ENCODE measurements at places on chromosomes 3 and 15. TPM values are rescaled to one million over a fixed set of nuclear protein-coding genes. Genes with fewer than 3 reads are reported as not detected.

DNA sequence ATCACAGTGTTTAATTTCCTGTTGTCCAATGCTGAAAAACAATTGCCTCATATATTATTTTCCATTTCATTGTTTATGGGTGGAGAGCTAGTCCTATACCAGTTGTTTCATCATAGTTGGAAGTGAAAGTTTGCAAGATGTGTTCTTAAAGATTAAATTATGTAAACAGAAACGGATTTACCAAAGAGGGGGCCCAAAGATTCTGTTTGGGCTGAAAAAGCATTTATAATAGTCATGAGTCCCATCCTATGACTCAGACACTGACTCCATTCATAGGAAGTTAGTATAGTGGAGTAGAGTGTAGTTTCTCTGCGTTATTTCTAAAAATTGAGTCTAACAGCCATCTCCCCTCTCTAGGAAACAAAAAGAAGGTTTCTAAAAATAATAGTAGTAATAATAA, 24.3 kb downstream of the NFKBIZ start:
- no peaks in the 10 kb centered on the region for H3K36me3 ChIP-seq
- no peak overlapping the region for H3K4me3 ChIP-seq
- H3K4me1 ChIP-seq, result no peaks in the 10 kb centered on the region
- no peak overlapping the region for H3K27ac ChIP-seq
- DNase-seq, result no peak

DNA sequence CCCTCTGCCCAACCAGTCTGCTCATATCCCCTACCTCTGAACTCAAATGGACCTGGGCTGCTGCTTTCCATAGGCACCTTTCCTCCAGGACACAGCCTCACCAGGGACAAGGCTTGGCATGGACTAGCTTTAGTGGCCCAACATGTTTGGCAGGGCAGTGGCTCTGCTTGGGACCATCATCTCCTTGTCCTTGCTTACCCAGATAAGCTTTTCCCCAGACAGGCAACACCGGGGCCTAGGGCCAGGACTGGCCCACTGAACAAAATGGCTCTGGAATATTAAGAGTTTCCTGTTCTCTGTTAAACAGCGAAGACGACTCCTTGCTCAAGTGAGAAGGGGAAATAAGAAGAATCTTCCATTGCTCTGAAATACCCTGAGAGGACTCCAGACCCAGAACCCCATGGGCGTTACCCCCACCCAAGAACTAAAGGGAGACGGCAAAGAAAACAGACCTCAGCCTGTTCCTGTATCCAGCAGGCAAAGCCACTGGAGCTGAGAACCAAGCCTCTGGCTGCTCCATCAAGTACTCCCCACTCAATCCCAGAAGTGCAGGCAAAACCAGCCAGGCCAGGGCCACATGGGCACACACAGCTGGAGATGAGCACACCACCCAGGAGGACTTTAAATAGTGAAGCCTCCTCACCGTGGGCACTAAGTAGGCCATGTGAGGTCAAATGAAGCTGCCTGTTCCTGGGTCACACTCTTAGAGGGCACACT, 45.5 kb downstream of the CTNNB1 start:
- no peaks in the 10 kb centered on the region for H3K4me1 ChIP-seq
- no peak overlapping the region for H3K27ac ChIP-seq
- no peaks in the 10 kb centered on the region for H3K36me3 ChIP-seq
- DNase-seq, result no peak

GRCh38 chr3:64563751-64564150, 124.0 kb downstream of the ADAMTS9 start:
- peak overlapping the region; percentile 79 for H3K27ac ChIP-seq
- no peaks in the 10 kb centered on the region for H3K36me3 ChIP-seq
- no peak for DNase-seq
- H3K4me1 ChIP-seq, result no peaks in the 10 kb centered on the region

GRCh38 chr15:92813485-92813884, 86.6 kb upstream of the CHD2 start:
- no peaks in the 10 kb centered on the region for H3K4me1 ChIP-seq
- H3K27me3 ChIP-seq, result no peaks in the 10 kb centered on the region
- no peak overlapping the region for H3K27ac ChIP-seq
- no peak for DNase-seq
- H3K36me3 ChIP-seq, result no peaks in the 10 kb centered on the region

DNA sequence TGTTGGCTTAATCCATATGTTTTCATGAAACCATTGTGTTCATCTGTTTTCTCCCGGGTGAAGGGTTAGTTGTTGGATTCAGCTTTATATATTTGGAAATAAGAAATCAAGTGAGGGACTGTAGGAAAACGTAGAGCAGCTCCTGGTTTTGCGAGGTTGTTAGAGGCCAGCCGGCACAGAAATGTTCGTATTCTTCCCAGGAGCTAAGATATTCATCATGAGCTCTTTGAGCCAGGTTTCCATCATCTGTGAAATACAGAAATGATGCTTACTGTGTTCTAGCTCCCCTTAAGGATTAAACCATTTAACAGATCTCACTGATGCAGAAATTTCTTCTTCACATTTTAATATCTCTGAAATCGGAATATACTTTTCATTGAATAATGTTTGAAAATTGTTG, 235.5 kb downstream of the PTPRG start:
- no peaks in the 10 kb centered on the region for H3K4me1 ChIP-seq
- no peaks in the 10 kb centered on the region for H3K27me3 ChIP-seq
- no peaks in the 10 kb centered on the region for H3K36me3 ChIP-seq
- no peak overlapping the region for H3K4me3 ChIP-seq
- no peak for DNase-seq

DNA sequence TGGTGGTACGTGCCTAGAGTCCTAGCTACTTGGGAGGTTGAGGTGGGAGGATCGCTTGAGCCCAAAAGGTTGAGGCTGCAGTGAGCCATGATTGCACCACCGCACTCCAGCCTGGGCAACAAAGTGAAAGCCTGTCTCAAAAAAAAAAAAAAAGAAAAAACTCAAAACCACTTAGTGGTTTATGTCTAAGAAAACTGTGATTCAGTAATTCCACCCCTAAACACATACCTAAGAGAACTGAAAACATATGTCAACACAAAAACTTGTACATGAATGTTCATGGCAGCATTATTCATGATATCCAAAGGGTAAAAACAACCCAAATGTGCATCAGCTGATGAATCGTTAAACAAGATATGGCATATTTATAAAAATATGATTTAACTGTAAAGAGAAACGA, 14.3 kb downstream of the SPG21 start:
- no peaks in the 10 kb centered on the region for H3K27me3 ChIP-seq
- no peak overlapping the region for H3K4me3 ChIP-seq
- H3K27ac ChIP-seq, result no peak overlapping the region
- no peaks in the 10 kb centered on the region for H3K4me1 ChIP-seq
- DNase-seq, result no peak

- DNase-seq, result no peak
- no peaks in the 10 kb centered on the region for H3K27me3 ChIP-seq
- no peak overlapping the region for H3K4me3 ChIP-seq
- H3K36me3 ChIP-seq, result no peaks in the 10 kb centered on the region
- H3K4me1 ChIP-seq, result no peaks in the 10 kb centered on the region
Measured at GRCh38 chr3:178671377-178671776, 135.1 kb downstream of the KCNMB2 start.

GRCh38 chr15:100129677-100130076, 212.1 kb downstream of the ADAMTS17 start:
- no peaks in the 10 kb centered on the region for H3K36me3 ChIP-seq
- no peaks in the 10 kb centered on the region for H3K27me3 ChIP-seq
- H3K4me1 ChIP-seq, result no peaks in the 10 kb centered on the region

- no peak overlapping the region for H3K27ac ChIP-seq
- H3K27me3 ChIP-seq, result no peaks in the 10 kb centered on the region
- H3K4me1 ChIP-seq, result no peaks in the 10 kb centered on the region
- no peak for DNase-seq
Measured at GRCh38 chr3:61948699-61949305, 387.4 kb downstream of the PTPRG start.

CCNB2 gene
- 1.5 TPM for total RNA-seq

LRTM1 gene
- total RNA-seq, result not detected

PPARG gene
- total RNA-seq, result 8.5 TPM
